ENCODE measurements at places on chromosomes 16 and 17.

DNA sequence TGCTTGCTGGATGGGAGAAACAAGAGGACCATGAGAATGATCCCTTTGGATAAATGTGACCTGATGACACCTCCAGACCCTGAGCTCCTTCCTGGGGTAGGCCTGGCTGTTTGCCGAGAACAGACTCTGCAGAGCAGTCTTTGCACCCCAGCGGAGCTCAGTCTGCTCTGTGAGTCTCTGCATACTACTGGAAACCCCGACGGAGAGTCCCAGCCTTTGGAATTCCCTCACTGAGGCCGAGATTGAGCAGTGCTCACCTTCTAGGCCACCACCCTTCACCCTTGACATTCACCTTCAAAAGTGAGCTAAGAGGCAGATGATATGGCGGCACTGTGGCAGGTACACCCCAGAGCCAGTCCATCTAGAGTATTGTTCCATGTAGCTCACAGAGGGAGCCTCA, 172.2 kb upstream of the CDH13 start:
- DNase-seq, result no peak

DNA sequence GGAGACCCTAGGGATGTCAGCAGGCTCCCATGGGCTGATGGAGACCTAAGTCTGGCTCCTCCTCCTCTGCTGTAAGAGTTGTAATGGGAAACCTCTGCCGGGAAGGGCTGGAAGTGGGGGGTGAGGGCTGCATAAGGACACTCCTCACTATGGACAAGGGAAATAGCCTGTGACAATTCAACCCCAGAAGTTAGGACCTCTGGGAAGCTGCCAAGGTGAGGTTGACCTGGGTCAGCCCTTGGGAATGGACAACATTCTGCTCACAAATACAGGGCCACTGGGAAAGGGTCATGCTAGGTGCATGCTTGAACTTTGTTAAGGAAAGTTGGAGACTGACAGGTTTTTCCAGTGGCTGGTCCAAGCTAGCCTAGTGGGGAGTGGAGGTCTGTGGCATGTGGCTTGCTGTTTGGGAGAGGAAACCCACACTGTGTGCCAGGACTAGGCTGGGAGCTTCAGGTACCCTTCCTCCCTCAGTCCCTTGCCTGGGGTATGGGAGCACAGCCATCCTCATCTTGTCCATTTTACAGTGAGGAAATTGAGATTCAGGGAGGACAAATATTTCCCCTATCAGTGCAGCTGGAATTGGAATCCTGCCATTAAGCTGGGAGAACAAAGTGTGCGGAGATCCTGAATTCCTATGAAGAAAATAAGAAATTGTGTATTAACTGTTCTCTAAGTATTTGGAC, 190.4 kb downstream of the SALL1 start:
- no peak for DNase-seq

DNA sequence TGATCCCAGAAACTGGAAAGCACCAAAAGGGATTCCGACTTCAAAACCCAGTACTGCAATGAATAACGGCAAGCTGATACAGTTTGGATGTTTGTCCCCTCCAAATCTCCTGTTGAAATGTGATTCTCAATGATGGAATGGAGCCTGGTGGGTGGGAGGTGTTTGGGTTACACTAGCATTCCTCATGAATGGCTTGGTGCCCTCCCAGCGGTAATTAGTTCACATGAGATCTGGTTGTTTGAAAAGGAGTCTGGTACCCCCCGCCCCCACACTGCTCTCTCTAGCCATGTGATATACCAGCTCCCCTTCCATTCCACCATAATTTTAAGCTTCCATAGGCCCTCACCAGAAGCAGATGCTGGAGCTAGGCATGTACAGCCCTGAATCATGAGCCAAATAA, 40.1 kb downstream of the RANBP10 start:
- DNase-seq, result no peak

- DNase-seq, result peak; percentile 67
Measured at GRCh38 chr17:21119247-21119918, 7.4 kb upstream of the DHRS7B start.

DNA sequence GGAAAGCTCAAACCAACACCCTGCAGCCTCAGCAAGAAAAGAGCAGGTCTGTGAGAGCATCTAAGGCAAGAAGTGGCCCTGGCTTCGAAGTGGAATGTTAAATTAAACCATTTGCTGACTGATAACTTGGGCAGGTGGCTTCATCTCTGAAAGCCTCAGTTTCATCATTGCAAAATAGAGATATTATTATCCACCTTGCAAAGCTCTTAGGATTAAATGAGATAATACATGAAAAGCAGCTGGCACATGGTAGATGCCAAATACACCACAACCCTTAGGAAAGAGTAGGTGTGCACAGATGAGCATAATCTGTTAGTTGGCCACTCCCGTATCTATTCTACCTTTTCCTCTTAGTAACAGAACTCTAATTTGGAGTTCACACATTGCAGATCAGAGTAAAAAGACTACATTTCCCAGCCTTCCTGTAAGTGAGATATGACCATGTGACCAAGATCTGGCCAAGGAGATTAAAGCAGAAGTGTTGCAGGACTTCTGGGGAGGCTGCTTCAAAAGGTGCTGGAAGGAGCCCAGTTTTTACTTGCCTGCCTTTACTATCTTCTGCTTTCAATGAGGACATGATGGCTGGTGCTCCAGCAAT, 288.7 kb downstream of the SOX9 start:
- no peak for DNase-seq

All from midbrain (tissue), 1 donor.